ENCODE measurements at places on chromosomes 12 and 14. TPM values are rescaled to one million over a fixed set of nuclear protein-coding genes. Genes with fewer than 3 reads are reported as not detected.

The IRAK3 gene
- 5.4 TPM for total RNA-seq

The FAM186B gene
- total RNA-seq: not detected

The MUCL1 gene
- not detected for total RNA-seq

The SLC7A8 gene
- 5.7 TPM for total RNA-seq

The PPP1R36 gene
- total RNA-seq: 0.49 TPM

The GTF2A1 gene
- total RNA-seq: 47.0 TPM
